GM12878 (cell line): ENCODE measurements at places on chromosomes 6 and 20. TPM values are rescaled to one million over a fixed set of nuclear protein-coding genes. Genes with fewer than 3 reads are reported as not detected.

GRCh38 chr6:139988685-139989084 lies 614.2 kb upstream of the CITED2 start:
- no peaks in the 10 kb centered on the region for H3K36me3 ChIP-seq
- DNase-seq = no peak
- no peaks in the 10 kb centered on the region for H3K27me3 ChIP-seq
- no peak overlapping the region for H3K27ac ChIP-seq

GRCh38 chr6:100573166-100573565 lies 108.4 kb upstream of the SIM1 start:
- no peaks in the 10 kb centered on the region for H3K4me1 ChIP-seq
- no peak overlapping the region for H3K4me3 ChIP-seq
- no peak overlapping the region for H3K27ac ChIP-seq
- H3K27me3 ChIP-seq = no peaks in the 10 kb centered on the region
- DNase-seq = no peak
- peaks cover 3% of the 10 kb centered on the region; the same call in 1 of the 2 replicates for H3K36me3 ChIP-seq

- no peaks in the 10 kb centered on the region for H3K27me3 ChIP-seq
- no peaks in the 10 kb centered on the region for H3K4me1 ChIP-seq
- no peak for DNase-seq
These were observed 69.0 kb upstream of the AKAP12 start for GRCh38 chr6:151170622-151171246.

DNA sequence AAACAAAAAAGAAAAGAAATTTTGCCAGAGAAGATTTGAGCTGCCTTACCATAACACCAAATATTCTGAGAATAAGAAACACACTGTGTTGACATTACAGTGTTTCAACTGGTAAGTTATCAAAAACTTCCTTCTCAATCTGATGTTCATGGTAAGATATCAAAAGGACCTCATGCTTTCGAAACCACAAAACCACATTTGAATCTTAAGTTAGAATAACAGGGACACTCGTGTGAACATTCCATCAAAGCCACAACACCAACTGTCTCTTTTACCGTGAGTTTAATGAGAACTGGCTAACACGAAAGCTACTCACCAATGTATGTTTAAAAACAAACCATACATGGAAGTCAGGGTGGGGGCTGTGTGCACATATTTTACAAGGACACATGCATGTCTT lies 73.0 kb upstream of the OPRM1 start:
- no peaks in the 10 kb centered on the region for H3K4me1 ChIP-seq
- no peaks in the 10 kb centered on the region for H3K27me3 ChIP-seq
- no peak for DNase-seq
- H3K4me3 ChIP-seq = no peak overlapping the region

- no peaks in the 10 kb centered on the region for H3K27me3 ChIP-seq
- peak; percentile 30 for DNase-seq
- H3K4me3 ChIP-seq = peak overlapping the region; percentile 58
- no peaks in the 10 kb centered on the region for H3K36me3 ChIP-seq
- H3K27ac ChIP-seq = peak overlapping the region; percentile 57
These were observed 54.4 kb upstream of the CEP85L start for GRCh38 chr6:118705544-118706491.

The DNAH8 gene
- polyA plus RNA-seq = not detected in 2 replicates

GRCh38 chr6:134502614-134503549 lies 185.0 kb upstream of the SGK1 start:
- no peak overlapping the region for H3K4me3 ChIP-seq
- H3K4me1 ChIP-seq = no peaks in the 10 kb centered on the region
- DNase-seq = no peak
- no peaks in the 10 kb centered on the region for H3K36me3 ChIP-seq
- no peaks in the 10 kb centered on the region; the same call in 1 of the 2 replicates for H3K27me3 ChIP-seq

DNA sequence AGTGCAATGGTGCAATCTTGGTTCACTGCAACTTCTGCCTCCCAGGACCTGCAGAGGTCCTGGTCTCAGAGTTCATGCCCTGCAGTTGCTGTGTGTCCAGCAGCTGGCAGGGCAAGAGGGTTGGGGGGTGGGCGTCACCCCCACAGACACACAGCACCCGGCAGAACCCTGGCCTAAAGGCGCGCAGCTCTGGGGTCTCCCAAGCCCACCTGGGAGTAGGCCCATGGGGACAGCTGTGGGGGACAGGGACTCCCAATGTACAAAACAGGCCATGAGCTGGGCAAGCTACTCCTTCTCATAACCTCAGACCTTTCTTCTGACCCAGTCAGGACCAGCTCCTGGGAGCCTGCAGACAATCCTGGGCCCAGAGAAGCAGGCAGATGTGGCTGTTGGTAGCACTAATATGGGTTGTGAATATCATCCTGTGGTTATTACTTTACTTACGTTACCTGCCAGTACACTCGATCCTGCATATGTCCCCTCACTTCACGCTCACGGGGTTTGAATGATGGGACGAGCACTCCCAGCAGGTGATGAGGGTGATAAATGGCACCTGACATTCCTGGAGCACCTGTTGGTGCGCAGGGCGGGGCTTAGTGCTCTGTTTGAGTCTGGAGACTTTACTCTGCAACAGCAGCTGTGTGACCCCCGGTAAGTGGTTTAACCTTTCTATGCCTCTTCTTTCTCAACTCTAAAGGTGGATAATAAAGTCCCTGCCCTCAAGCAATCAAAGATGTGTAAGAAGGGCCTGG lies 39.9 kb upstream of the SULF2 start:
- no peak overlapping the region for H3K27ac ChIP-seq
- H3K4me1 ChIP-seq = no peaks in the 10 kb centered on the region; the same call in 1 of the 2 replicates
- no peaks in the 10 kb centered on the region; the same call in 1 of the 2 replicates for H3K27me3 ChIP-seq
- DNase-seq = no peak

The TCP11 gene
- polyA plus RNA-seq = not detected in 2 replicates

The SSTR4 gene
- not detected in 2 replicates for polyA plus RNA-seq

- H3K27me3 ChIP-seq = no peaks in the 10 kb centered on the region
- peak overlapping the region; percentile 97 for H3K27ac ChIP-seq
- H3K4me3 ChIP-seq = peak overlapping the region; percentile 69
- H3K36me3 ChIP-seq = no peaks in the 10 kb centered on the region
- H3K4me1 ChIP-seq = peaks cover 20% of the 10 kb centered on the region
- no peak for DNase-seq
These were observed 39.6 kb downstream of the OR2B2 start for GRCh38 chr6:27872642-27873020.

The USP49 gene
- 2.6 and 3.2 TPM in 2 replicates for polyA plus RNA-seq

DNA sequence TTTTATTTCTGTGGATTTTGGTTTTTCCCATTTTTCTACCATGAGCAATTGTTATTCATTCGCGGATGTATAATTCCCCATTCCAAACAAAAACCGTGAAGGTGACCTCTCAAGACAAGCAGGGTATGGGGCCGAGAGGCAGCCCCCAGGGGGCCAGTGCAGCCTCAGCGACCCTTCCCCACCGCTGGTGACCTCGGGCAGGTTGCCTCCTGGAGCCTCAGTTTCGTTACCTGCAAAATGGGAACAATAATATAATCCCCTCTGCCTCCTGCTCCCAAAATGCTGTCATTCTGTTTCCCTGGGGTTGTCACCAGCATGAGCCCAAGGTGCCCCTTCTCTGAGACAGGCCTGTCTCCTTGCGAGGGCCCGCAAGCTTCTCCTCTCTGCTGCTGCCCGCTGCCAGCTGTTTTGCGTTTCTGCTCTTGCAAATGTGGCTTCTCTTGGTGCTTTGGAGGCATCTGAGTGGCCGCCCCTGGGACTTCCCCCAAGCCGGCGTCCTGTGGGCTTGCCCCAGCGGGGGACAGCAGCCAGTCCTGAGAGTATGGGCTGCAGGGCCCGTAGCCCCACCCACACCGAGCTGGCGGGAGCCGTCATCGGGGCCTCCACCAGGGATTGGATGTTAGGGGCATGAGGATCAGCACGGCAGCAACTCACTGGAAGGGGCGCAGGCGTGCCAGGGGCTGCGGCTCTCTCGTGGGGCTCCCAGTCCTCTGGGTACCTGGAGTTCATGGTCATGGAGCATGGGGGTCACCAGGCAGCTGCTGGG lies 161.9 kb downstream of the TAF4 start:
- no peak overlapping the region for H3K4me3 ChIP-seq
- DNase-seq = no peak
- no peaks in the 10 kb centered on the region for H3K36me3 ChIP-seq
- H3K4me1 ChIP-seq = no peaks in the 10 kb centered on the region; the same call in 1 of the 2 replicates
- no peak overlapping the region for H3K27ac ChIP-seq

DNA sequence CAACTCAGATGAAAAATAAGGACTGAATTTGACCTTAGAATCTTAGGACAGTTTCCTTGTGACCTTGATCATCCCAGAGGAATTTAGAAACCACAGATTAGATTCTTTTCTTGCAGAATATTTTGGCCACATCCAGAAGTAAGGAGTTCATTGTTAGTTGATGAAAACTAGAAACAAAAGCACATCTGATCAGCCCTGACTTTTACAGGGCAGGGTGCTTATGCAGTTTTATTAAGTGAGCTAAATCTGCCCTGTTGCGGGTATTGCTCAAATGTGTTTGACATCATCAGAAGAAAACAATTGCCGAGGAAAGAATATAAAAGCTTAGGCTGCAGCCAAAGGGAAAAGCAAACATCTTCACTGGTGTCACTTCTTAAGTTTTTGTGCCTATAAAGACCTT lies 100.8 kb downstream of the MTFR2 start:
- H3K4me1 ChIP-seq = no peaks in the 10 kb centered on the region
- no peak for DNase-seq
- H3K36me3 ChIP-seq = no peaks in the 10 kb centered on the region
- H3K27me3 ChIP-seq = peaks cover 3% of the 10 kb centered on the region; the same call in 1 of the 2 replicates

DNA sequence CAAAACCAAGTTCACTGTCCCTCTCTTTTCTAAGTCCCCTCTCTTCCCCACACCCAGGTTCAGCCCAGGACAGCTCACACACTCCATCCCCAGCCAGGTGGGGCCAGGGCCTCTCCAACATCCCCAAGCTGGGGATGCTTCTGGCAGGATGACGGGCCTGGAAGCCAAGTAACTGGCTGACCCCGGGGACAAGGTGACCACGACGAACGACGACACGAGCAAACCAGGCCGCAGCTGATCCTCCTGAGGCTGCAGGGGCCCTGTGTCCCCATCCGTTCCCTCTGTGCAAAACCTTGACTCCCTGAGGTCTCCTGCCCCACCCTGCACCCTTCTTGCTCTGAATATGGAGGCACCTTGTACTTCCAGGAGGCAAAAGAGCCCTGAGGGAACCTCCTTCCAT lies 11.6 kb upstream of the PLG start:
- no peak overlapping the region for H3K4me3 ChIP-seq
- no peaks in the 10 kb centered on the region for H3K27me3 ChIP-seq
- H3K27ac ChIP-seq = no peak overlapping the region
- no peaks in the 10 kb centered on the region for H3K36me3 ChIP-seq

DNA sequence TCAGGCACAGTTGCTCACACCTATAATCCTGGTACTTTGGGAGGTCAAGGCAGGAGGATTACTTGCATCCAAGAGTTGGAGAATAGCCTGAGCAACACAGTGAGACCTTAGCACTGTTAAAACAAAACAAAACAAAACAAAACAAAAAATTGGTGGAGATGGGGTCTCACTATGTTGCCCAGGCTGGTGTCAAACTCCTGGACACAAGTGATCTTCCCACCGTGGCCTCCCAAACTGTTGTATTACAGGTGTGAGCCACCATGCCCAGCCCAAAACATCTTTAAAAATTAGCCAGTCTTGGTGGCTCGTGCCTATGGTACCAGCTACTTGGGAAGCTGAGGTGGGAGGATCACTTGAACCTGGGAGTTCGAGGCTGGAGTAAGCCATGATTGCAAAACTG lies 120.2 kb downstream of the GMDS start:
- no peak for DNase-seq
- H3K27ac ChIP-seq = no peak overlapping the region
- H3K27me3 ChIP-seq = no peaks in the 10 kb centered on the region
- H3K4me3 ChIP-seq = no peak overlapping the region

DNA sequence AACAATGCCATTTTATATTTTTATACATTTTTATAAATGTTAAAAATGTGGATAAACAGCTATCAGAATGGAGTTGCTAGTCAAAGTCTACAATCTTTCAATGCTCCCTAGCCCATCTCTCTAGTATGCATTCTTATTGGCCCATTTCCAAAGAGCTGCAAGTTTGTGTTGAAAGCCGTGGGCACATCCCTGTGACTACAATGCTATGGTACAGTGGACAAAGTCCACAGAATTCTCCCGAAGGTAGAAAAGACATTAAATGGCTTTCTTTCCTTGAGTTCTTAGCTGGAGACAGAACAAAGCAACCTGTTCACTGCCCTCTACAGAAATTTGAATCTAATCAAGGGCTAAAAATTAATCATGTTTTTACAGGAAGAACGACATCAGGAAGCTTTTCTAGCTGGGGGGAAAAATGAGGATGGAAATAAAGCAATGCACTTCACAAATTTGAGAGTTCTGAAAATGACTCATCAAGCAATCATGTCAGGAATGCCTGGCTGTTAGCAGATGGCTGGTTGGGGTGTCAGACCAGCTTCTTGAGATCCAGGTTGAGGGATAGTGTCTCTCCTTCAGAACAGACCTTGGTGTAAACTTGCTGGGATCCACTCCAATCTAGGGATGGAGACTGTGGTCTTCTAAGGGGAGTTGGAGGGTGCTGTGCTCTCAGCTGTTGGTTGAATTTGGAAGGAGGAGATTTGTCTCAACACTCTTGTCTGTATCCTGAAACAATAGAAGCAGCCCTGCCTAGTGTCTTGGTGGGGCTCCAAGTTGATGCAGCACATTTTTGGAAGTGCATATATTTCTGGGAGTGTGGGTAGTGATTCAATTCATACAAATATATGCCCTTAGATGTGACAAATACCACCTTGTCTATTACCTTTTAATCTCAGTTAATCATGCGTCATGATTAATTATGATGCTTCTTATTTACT lies 143.4 kb upstream of the PHACTR1 start:
- no peaks in the 10 kb centered on the region for H3K36me3 ChIP-seq
- no peaks in the 10 kb centered on the region for H3K27me3 ChIP-seq
- H3K27ac ChIP-seq = no peak overlapping the region
- DNase-seq = no peak
- H3K4me1 ChIP-seq = no peaks in the 10 kb centered on the region
- H3K4me3 ChIP-seq = no peak overlapping the region

The HLA-DRB1 gene
- 871 and 892 TPM in 2 replicates for polyA plus RNA-seq

GRCh38 chr6:125217369-125217768 lies 63.8 kb downstream of the TPD52L1 start:
- H3K4me1 ChIP-seq = no peaks in the 10 kb centered on the region
- H3K27me3 ChIP-seq = no peaks in the 10 kb centered on the region

DNA sequence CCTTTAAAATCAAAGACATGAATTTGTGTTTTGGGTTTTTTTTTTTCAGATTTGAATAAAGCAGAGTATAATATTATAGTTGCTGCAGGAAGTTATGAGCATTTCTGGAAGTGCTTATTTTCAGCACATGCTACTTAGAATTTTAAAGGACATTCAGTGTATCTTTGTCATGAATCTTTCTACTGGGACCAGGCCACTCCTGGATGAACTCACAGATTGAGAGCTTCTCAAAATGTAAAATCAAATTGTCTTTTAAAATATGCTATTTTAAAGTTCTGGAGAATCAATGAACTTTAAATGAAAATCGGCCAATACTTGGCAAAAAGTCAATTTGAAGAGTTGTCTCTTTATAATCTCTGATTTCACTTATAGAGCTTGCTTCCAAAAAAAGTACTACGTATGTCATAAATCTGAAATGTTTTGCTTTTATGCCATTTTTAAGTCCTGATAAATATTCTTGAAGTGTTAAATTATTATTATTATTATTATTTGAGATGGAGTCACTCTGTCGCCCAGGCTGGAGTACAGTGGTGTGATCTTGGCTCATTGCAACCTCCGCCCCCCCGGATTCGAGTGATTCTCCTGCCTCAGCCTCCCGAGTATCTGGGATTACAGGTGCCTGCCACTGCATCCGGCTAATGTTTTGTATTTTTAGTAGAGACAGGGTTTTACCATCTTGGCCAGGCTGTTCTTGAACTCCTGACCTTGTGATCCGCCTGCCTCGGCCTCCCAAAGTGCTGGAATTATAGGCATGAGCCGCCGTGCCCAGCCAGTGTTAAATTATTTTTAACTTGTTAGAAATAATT lies 175.7 kb upstream of the AKAP12 start:
- no peaks in the 10 kb centered on the region for H3K4me1 ChIP-seq
- H3K27ac ChIP-seq = no peak overlapping the region
